ENCODE measurements at places on chromosomes 3 and 15.

DNA sequence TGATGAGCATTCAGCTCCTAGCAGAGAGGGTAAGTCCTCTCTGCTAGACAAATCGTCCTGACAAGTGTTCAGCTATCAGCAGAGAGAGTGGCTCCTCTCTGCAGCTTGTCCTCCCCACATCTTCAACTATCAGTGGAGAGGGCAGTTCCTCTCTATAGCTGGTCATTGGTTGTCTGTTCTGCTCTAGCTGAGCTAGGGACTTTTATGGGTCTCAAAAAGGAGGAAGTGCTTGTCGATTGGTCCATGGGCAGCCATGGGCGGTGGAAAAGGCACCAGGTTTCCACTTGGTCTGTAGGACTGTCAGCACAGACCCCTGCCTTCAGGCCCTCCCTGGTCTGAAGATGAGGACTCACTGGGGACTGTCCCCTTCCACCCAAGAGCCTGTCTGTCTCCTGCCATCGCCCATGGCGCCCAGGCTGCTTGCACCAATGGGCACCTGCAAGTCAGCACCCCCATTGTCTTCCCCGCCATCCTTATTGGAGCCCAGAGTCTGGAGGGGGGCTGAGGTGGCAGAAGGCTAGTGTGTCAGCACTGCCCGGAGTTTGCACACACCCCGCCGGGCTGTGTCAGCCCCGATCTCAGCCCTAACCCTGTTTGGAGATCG is 264.7 kb downstream of the ZBBX start:
- DNase-seq, result no peak

DNA sequence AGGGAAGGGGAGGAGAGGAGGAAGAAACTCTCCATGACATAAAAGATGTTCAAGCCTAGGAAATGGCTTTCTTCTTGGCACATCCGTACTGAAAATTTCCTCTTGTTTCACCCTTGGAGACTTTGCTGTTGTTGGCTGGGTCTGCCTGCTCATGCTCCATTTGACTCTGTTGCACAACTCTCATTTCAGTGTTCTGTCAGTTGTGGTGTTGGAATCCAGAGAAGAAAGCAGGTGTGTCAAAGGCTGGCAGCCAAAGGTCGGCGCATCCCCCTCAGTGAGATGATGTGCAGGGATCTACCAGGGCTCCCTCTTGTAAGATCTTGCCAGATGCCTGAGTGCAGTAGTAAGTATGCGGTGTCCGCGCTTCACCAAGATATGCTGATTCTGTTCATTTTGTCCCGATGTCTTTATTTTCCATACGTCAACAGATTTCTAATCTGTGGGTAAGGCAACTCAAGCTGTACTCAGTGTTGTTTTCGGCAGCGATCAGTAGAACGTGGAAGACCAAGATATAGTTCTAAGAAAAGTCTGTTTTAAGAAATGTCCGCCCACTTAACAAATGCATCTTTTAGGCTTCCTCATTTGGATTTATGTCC is 265.2 kb upstream of the GOLGA6L4 start:
- no peak for DNase-seq

DNA sequence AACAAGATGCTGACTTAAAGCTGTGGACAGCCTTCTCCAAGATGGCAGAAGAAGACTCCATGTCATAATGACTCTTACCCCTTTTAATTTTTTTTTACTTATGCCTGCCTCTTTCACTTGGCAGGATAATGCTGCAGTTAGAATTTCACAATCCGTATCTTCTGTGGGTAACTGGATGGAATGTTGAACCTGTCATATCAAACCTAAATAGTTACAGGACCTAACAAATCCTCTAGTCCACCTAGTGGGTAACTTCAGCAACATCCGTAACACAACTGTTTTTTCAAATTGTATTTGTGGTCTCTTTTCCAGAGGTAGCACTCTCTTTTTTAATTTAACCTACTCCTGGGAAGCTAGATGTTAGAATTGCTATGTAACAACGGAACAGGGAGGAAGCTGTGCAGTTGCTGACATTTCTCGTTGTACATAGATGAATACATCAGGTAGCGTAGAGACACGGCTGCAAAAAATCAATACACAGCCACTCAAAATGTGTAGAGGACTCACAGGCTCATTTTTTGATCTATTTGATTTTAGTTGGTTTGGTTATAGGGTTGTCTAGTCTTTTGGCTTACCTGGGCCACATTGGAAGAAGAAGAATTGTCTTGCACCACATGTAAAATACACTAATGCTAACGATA is 43.9 kb upstream of the TRPM1 start:
- DNase-seq, result no peak

DNA sequence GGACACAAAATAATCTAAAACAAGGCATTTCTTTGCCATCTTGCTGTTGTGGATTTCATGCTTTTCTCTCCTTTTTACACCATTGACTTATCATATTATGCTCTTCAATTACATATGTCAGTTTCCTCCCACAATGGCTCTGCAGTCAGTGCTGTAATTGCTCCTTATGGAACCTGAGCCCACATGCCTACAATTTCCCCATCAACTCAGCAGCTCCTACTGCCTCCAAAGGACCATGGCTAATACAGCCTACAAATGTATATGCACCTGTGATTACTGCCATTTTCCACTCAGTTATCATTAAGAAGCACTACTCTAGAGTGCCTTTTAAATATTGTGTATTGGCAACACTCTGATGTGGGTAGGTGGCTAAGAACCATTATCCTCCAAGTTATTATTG is 30.8 kb downstream of the RTP4 start:
- DNase-seq, result no peak

DNA sequence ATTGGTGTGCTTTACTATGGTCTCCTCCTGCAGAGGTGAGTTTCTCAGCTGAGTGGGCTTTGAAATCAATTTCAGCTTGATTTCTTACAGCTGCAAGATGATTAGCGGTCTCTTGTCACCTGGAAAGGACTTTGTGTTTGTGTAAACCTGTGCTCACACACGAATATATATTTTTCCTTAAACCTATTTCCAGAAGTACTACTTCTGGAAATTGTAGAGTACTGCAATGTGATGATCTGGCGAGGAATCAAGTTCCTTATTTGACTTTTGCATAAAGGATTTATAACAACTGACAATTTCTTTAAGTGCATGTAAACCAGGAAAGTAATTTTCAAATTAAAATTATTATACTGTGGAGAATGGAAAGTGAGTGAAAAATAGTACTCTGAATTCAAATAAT is 2.1 kb downstream of the MCTP2 start:
- no peak for DNase-seq

DNA sequence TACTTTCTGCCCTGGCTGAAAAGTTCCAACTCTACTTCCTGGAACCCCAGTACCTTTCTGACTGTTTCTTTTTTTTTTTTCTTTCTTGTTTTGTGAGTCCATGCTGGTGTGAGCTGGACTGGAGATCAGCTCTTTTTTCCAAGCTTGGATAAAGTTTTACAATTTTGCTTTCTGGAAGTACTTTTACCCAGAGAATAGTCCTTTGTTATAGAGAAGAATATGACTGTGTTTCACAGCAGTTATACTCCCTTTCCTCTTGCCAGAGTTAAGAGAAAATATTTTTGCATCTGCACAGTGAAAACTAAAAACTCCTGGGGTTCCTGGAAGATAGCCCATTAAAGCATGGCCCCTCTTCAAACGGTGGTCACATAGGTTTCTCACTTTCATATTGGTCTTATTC is 1100.6 kb downstream of the OTOL1 start:
- DNase-seq, result no peak

- no peak for DNase-seq
Observed at GRCh38 chr3:112460519-112461195, 38.6 kb downstream of the BTLA start.

GRCh38 chr3:59237121-59237520 is 187.3 kb upstream of the CFAP20DC start:
- DNase-seq, result no peak

GRCh38 chr3:28502397-28502937 is 153.8 kb upstream of the AZI2 start:
- DNase-seq, result no peak

- DNase-seq, result no peak
Observed at GRCh38 chr3:100740207-100740606, 30.9 kb downstream of the TFG start.

DNA sequence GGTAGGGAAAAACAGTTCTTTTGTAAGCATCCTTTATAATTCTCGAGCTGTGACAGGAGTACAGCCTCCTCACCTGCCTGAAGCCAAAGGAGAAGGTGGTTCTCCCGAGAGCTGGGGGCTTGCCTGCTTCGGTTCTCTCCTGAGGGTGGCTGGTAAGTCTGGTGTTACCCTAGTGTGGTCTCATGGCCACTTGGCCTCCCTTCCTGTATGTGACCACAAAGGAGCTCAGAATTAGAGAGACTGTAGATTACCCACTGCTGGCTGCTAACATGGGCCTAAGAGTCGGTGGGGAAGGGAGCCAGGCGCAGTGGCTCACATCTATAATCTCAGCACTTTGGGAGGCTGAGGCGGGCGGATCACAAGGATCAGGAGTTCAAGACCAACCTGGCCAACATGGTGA is 12.6 kb downstream of the PDHB start:
- no peak for DNase-seq

GRCh38 chr3:102444101-102444500 is 9.3 kb downstream of the ZPLD1 start:
- DNase-seq, result no peak

DNA sequence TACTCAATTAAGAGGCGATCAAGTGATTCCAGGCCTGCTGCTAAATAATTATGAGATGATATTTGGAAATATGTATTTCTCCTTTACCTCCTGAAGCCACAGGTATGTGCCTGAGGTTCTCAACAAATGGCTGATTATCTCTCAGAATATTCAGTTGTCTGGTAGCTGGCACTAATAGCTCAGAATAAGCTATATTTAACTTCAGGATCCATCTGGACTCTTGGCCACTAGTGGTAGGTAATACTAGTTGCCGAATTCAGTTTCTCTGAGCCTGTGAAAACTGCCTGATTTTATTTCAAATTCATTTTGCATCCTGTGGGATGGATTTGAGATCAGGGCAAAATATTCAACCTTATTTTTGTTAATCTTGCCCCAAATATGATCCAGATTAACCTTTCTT is 499.0 kb downstream of the DIPK2A start:
- no peak for DNase-seq

DNA sequence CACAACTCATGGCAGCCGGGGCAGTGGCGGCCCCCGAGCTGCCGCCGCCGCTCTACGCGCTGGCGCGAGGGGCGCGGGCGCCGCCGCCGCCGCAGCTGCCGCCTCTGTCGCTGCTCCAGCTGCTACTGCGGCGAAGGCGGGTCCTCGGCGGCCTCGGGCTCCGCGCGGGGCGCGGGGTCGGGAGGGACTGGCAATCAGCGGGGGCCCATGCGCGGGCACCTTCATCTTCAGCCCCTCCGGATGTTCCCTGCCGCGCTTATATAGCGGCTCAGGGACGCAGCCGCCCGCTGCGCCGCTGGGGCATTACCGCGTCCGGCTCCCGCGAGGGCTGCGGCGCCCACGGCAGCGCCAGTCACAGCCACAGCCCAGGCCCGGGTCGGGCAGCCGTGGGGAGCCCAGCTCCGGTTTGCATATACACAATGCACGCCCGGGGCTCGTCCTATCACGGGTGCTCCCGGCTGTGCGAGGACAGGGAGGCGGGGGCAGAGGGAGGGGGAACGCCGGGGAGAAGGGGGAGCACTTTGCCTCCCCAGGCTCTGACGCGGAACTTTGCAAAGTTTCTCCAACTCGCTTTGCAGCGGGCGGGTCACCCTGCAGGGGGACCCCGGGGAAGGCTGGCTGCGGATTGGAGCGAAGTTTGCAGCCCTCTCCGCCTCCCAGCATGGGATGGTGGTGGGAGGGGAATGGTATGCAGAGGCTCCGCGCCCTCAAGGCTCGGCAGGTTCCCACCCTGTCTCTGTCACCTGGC is at the start of gene VGLL3:
VGLL3 (minus strand) TSS at position 416 of the 748 bp plus-strand sequence; CDS start at position 10, 406 bp downstream.
- no peak for DNase-seq

- DNase-seq, result no peak
Observed at GRCh38 chr3:123739754-123740153, 144.4 kb downstream of the MYLK start.

GRCh38 chr3:194686816-194687637 is 1.3 kb downstream of the FAM43A start:
- DNase-seq, result no peak
